Body of pancreas (tissue), 4 donors: ENCODE measurements at places on chromosomes 3 and 15.

DNA sequence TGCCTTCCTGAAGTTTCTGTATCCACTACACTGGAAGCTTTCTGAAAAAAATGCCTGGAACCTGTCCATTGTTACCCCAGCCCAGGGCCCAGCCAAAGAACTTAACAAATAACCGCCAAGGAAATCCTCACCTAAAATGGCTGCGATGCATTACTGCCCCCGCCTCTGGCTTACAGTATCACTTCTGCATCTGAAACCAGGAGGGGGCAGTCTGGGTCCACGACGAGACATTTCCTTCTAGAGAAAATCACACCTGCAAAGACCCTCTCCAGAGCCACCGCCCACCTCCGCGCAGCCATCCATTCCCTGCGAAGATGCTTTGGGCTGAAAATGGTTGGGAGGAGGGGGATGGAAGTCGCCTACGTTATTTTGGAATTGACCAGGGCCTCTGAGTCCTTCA lies 22.4 kb upstream of the CELF6 start:
- DNase-seq = no peak

DNA sequence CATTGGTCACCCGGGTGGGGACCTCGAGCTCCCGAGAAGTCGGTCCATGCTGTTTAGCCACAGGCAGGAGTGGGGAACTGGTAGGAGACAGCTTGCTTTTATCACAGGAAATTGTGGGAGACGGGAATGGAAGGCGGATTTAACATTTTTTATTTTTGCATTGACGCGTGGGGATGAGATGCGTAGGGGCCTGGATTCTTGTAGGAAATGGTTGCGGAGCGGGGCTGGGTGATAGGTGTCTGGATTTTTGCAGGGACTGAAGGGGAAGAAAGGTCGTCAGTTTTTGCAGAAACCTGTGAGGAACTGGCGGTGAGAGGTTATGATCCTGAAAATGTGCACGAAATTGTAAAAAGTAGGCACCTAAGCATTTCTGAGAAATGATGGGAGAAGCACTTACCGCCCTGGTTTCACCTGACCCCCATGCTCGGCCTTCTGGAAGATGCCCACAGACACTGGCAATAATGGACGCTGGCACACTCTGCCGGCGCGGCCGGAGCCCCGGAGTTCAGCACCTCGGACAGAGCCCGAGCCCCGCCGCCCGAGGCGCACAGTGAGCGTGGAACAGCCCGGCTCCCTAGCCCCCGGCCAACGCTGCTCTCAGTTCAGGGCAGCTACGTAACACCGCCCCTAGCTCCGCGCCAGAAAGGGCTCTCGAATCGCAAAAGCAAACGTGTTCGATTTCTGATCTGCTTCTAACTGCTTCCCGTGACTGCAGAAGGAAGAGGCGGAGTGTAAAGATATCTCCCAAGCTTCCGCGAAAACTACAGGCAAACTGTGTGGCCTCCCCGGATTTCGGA lies 928 bp downstream of the ANKRD34C start:
- DNase-seq = peak; percentile 27

DNA sequence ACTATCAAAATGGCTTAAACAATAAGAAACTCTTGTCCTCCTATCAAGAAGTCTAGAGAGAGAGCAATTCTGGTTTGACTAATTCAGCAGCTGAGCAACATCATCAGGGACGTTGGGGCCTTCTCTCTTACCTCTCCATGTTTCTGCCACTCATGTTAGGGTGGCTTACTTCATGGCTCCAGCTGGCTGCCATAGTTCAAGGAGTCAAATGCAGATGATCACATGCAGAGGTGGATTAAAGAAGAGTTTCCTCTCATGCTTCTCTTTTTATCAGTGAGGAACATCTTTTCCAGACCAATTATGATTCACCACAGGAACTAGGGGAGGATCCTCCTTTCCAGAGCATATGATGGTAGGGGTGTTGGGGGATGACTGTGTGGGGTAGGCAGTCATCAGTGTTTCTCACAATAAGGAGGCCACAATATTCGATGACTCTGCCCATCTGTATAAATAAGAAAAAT lies 45.5 kb downstream of the NEK11 start:
- no peak for DNase-seq

GRCh38 chr15:99441871-99442251 lies 123.9 kb upstream of the MEF2A start:
- DNase-seq = no peak

- DNase-seq = no peak
These were observed 320.9 kb upstream of the ICE2 start for GRCh38 chr15:60799885-60800284.

DNA sequence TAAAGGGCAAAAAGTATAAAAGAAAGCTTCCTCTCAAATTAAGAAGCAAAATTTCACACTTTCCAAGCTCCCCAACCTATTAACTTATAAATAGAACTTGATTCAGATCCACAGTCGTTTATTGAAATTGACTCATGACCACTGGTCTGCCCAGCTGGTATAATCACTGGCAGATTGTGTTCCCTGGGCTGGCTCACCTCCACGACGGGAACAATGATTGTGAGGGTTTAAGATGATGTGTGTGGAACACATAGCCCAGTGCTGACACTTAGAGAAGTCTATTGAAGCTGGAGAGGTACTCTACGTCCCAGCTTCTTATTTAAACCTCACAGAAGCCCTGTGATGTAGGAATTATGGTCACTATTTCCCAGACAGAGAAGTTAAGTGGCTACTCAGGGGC lies 90.4 kb downstream of the MB21D2 start:
- DNase-seq = no peak

DNA sequence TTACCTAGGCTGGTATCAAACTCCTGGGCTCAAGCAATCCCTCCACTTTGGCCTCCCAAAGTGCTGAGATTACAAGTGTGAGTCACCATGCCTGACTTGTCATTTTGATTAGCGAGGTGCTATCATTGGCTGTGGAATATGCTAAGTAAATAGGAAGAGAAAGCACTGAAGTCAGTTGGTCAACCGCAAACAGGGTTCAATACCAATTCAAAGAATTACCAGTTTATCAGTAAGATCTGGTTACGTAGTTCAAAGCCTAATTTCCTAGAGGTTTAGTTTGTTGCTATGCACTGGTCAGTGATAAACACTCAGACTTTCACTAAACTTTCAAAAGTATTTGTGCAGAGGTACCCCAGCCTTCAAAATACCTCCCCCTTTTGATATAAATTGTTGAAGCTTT lies 29.5 kb downstream of the GLB1 start:
- DNase-seq = no peak
